ENCODE measurements at places on chromosomes 1 and 21.
A peak's percentile ranks its signal among the peaks of the same experiment; 100 is the strongest.

GRCh38 chr1:76027341-76027740 lies 47.2 kb upstream of the ST6GALNAC3 start:
- no peak for DNase-seq

- DNase-seq = peak; percentile 51
Observed at GRCh38 chr1:19377812-19378718, 65.9 kb downstream of the SLC66A1 start.

GRCh38 chr1:31476891-31477846 lies 64.2 kb downstream of the SERINC2 start:
- DNase-seq = no peak

DNA sequence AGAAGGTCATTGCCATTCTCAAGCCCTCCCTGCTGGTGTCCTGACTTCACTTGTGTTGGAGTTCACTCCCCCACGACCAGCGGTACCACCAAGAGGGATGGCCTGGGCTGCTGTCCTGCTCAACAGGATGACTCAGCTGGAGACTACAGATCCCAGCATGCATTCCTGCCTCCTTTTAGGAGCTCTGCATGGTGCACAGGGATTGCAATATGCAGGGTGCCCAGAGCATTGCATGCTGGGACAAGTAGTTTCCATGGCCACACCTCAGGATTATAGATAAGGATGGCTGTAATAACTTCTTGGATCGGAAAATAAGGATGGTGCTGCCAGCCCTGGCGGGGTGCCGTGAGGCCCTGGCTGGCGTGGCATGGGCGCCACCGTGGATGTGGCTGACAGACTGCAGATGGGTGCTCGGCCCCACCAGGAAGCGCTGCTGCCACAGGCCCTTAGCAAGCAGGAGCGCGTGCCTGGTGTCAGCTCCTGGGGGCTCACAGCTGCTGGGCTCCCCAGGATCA lies 150.0 kb downstream of the CASZ1 start:
- DNase-seq = peak; percentile 9

GRCh38 chr21:24375201-24375600 lies 1232.1 kb downstream of the MRPL39 start:
- DNase-seq = peak; percentile 28

GRCh38 chr1:67582625-67583461 lies 102.2 kb upstream of the GADD45A start:
- no peak for DNase-seq

DNA sequence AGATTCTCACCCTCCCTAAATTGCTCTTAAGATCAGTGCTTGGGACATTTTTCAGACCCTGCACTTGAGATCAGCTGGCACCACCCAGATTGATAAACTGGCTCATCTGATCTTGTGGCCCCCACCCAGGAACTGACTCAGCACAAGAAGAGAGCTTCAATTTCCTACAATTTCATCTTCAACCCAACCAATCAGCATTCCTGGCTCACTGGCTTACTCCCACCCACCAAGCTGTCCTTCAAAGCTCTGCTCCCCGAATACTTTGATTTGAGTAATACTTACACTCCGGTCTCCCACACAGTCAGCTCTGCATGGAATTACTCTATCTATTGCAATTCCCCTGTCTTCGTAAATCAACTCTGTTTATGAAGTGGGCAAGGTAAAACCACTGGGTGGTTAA lies 461.9 kb upstream of the RGS18 start:
- DNase-seq = no peak

DNA sequence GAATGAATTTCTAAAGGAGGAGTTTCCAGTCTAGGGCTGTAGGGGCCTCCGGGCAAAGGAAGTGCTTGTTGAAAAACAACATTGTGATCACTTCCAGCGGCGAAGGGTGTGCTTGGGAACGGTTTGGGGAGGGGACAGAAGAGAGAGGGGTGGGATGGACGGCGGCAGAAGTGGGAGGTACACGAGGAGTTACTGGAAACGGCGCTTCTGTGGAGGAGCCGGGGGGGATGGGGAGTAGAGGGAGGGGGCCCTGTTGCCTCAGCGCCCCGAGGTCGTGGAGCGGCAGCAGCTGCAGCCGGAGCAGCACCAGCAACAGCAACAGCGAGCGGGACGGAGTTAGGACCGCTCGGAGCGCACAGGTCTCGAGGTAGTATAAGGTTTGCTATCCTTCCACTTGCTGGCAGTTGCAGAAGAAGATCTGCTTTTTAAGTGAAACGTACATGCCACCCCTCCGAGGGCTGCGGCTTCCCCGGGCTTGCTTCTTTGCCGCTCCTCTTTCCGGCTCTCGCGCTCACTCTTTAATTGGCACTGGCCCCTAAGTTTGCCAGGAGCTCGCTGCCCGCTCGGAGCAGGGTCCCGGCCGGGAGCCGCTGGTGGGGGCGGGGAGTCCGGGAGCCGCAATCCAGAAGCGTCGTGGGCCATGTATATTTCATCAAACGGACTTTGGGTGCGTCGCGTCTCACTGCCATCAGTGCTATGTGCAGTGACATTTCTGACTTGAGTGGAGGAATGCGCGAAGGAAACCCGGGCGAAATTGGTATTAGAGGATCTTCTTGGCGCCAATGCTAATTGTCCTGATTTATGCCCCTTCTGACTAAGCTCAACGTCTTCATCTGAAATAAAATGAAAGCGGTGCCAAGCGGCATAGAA lies 771 bp upstream of the NTNG1 start:
- peak; percentile 6 for DNase-seq

DNA sequence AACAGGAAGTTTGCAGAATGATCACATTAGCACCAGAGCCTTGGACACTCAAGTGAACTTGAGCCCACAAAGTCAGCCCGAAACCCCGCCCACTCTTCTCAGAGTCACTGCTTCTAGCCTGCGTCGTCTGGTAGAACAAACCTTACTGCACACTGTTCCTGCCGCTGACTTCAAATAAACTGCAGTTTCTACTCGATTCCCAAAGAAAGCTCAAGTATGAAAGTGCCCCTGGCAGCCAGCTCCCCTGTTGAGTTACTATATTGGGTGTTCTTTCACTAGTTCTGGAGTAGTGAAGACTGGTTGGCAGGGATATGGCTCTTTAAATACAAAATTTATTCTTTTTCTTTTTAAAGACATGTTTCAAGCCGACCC lies 164.7 kb downstream of the GALNT2 start:
- DNase-seq = peak; percentile 4

- no peak for DNase-seq
Observed at GRCh38 chr1:2232916-2233438, 4.9 kb downstream of the SKI start.

DNA sequence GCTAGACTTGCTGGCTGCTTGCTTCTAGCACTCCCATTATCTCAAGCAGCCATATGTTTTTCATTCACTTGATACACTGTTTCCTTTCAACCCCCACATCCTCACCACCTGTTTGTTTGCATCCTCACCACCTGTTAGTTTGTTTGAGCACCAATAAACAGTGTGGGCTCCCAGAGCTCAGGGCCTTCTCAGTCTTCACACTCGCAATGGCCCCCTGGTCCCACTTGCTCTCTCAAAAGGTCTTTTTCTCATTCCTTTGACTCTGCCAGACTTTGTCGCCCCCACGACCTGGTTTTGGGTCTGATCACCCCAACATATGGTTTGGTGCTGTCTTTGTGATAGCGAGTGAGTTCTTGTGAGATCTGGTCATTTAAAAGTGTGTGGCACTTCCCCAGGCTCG lies 6.2 kb upstream of the PADI4 start:
- DNase-seq = no peak

DNA sequence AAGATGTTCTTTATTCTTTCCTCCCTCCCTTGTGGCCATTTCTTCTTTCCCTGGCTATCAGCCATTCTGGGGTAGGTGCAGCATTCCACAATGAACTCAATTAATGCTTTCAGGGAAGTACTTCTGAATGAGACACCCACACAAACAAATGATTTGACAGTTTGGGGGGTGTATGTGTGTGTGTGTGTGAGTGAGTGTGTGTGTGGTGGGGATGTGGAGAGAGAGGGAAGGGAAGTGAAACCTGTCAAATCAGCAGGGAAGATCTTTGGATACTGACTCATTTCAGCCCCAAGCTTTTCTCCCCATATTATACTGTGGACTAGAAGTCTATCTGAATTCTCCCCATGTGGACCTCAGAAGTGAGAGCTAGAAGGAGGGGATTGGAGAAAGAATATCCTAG lies 154.9 kb upstream of the CD34 start:
- peak; percentile 5 for DNase-seq

- DNase-seq = no peak
Observed at GRCh38 chr1:91806769-91807700, 78.9 kb downstream of the TGFBR3 start.

DNA sequence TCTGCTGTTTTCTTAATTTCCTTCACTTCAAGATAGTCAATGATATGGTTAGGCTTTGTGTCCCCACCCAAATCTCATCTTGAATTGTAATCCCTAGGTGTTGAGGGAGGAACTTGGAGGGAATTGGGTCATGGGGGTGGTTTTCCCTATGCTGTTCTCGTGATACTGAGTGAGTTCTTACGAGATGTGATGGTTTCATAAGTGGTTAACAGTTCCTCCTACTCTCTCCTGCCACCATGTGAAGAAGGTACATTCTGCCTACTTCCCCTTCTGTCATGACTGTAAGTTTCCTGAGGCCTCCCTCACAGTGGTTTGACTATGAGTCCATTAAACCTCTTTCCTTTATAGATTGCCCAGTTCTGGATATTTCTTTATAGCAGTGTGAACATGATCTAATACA lies 74.0 kb upstream of the SAMSN1 start:
- DNase-seq = peak; percentile 62

GRCh38 chr1:181150273-181150672 lies 61.8 kb downstream of the IER5 start:
- no peak for DNase-seq

DNA sequence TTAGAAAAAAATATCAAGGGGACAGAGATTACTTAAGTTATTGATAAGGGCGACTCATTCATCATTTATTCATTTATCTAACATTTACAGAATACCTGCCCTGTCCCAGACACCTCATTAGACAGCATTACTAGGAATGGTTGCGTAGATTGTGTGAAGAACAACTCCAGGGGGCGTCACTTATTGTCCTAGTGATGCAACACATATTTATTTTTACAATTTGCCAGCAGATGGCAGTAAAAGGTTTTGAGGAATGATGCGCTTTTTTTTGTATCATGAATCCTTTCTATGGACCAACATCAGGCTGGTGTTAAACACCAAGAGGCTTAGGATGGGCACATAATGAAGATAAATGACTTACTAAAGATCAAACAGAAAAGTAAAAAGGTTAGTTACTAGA lies 5.5 kb downstream of the NCAM2 start:
- peak; percentile 14 for DNase-seq

GRCh38 chr1:37719572-37720195 lies 27.4 kb downstream of the CDCA8 start:
- no peak for DNase-seq

GRCh38 chr1:197937892-197938291 lies 20.7 kb downstream of the LHX9 start:
- DNase-seq = no peak

DNA sequence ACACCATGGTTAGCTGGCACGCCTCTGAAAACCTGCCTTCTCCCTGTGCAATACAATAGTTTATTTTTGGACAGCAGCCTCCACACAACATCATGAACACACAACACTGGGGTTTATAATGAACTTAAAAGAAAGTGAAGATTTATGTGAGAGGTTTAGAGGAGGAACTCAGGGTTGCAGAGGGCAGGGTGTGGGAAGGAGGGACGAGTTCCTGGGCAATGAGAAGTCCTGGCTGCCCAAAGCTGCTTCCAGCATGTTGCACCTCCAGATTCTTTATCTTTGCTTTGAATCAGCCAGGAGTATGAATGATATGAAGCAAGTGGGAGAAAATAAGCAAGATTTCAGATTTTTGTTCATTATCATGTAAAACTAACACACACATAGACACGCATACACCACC lies 11.3 kb upstream of the LRRC8D start:
- no peak for DNase-seq

- no peak for DNase-seq
Observed at GRCh38 chr21:17441370-17441769, 71.5 kb upstream of the CXADR start.

GRCh38 chr1:68347415-68347814 lies 102.3 kb downstream of the RPE65 start:
- DNase-seq = no peak

DNA sequence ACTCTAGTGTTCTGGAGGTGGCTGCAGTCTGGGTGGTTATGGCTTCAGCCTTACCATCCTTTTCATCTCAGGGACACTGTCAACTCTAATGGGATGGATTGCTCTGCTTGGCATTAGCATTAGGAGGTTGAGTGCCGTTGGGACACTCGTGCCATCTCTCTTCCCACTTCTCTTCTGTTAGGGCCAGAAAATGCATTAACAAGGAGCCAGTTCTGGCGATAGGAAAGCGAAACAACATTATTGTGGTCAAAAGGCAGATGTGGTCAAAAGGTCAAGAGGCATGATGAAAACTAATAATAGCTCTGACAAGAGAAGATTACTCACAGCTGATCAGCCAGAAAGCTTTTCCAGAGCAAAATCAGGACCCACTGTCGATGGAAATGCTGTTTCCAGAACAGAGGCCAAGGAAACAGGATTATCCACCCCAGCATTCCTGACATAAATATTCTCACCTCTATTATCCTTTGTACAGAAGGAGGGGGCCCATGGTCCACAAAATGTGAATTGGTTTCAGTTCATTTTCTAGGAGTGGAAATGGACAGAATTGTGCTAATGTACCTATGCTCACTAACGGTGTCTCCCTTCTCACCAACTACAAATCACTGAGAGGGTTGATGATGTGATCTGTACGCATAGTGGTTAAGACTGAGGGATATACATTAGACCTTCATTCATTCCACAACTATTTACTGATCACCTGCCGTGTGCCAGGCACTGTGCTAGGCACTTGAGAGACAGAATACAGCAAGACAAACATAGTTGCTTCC lies 72.0 kb downstream of the ST6GALNAC5 start:
- no peak for DNase-seq

Measured in activated CD4-positive, alpha-beta T cell treated with anti-CD3 and anti-CD28 coated beads, Interleukin-2, amount 50 U/mL, for 16 hours (primary cell).